RCC 7860 (cell line): ENCODE measurements at places on chromosomes 2 and 18.

DNA sequence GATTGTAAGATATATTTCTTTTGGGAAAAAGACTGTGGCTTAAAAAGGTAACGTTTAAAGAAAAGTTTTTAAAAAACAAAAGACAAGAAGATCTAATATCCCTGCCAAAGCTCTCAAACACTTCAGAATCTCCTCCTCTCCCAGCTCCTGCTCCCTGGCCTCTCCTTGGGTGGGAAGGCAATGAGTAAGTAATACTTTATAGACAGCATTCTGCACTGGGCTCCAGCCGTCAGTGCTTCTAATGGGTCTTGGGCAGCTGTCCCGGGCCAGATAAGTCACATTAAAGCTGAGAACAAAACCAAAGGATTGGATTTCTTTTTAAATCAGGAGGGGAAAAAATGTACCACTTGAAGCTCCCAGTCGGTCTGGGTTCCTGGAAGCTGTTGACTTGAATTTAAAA lies 133.7 kb downstream of the ALPK2 start:
- DNase-seq = no peak

DNA sequence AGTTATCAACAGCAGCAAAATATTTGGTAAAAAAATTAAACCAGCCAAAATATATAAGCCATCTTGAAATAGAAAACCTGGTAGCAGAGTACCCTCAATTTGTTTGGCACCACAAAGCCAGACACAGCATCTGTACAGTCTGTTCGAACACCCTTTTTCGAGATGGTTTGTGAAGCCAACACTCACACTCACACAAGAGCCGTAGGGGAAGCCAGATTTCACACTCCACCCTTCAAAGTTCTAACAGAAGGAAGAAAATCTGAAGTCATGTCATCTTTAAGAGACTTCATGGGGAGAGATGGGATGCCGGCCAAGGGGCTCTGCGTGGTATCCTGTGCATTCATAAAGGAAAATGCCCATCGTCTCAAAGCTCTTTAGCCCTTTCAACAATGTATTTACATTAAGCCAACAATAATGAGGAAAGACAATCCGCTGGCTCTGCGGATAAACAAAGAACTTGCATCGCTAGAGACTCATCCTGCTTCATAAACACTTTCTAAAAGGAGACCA lies 451.5 kb upstream of the CHST9 start:
- no peak for DNase-seq

- no peak for DNase-seq
Observed at GRCh38 chr2:196839574-196839973, 30.4 kb upstream of the C2orf66 start.

DNA sequence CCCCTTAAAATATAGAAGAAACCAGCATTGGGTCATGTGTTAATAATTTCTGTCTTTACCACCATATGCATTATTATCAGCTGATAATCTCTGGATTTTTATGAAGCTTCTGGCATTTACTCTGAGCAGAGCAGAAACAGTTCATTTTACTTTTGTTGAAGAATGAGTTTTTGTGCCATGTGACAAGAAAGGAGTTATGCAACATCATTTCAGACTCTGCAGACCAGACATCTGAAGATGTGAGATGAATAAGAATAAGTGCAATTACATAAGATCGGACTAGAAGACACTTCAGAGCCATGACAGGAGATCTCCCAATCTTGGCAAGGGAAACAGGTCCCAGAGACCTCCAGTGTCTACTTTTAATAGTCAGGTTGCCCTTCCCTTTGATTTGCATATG lies 869.4 kb upstream of the VRK2 start:
- no peak for DNase-seq

DNA sequence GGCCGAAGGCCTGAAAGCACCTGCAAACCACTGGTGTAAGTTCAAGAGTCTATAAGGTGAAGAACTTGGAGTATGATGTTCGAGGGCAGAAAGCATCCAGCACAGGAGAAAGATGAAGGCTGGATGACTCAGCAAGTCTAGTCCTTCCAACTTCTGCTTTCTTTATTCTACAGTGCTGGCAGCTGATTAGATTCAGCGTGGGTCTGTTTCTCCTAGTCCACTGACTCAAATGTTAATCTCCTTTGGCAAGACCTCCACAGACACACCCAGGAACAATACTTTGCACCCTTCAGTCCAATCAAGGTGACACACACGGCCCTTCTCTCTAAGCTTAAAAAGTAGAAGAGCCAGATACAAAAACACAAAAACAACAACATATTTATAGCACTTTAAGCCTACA lies 43.4 kb downstream of the NMS start:
- DNase-seq = no peak

DNA sequence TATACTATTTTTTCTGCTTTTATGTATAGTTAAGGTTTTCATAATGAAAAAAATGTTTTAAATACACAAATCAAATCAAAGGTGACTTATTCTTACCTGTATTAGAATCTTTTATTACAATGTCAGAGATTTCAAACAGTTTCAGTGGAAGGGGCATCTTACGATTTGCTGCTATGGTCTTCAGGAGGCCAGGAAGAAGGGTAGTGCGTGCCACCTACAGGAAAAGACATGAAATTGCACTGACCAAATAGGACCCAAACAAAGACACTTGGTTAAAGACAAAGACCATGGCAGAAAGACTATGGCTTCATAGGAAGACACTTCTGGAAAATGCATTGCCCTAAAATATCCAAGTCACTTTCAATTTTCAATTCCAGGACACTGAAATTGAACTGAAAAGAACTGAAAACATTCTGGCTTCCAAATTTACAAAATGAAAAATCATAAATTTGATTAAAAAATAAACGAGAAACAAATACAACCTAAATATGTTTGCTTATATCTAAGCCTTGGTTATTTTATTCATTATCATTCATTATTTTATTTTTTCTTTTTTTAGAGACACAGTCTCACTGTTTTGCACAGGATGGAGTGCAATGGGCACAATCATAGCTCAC lies 42.1 kb downstream of the FARSB start:
- peak; percentile 39 for DNase-seq

GRCh38 chr2:47891369-47892337 lies 14.6 kb downstream of the FBXO11 start:
- no peak for DNase-seq

GRCh38 chr2:236051806-236052205 lies 116.4 kb downstream of the GBX2 start:
- no peak for DNase-seq

DNA sequence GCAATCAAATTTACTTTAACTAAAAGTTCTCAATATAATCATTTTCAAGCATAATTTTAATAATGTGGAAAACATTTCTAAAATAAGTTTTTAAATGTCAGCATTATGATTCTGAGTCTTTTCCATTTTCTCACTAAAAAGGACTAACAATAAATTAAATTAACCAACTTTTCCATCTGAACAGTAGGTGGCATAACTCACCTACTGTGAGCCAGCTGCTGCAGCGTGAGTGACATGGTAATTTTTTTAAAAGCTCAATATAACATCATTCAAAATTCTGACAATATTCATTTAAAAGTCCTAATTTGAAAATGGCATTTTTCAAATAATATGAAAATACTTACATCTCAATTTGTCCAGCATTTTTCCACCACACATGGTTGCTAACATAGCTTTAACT lies 66.5 kb downstream of the DTNB start:
- peak; percentile 30 for DNase-seq

- no peak for DNase-seq
Observed at GRCh38 chr18:36128907-36129299, 237 bp downstream of the SLC39A6 start.

GRCh38 chr18:32261003-32261402 lies 71.2 kb downstream of the MEP1B start:
- no peak for DNase-seq

DNA sequence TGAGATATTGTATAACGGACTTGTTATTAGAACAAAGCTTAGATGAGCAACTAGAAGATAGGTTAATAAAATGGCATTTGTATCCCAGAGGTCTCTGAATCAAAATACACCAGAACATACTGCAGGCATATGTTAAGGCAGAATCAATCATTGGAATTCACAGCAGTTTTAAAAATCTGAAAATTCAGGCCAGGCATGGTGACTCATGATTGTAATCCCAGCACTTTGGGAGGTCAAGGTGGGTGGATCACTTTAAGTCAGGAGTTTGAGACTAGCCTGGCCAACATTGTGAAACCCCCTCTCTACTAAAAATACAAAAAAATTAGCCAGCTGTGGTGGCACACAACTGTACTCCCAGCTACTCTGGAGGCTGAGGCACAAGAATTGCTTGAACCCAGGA lies 405.2 kb downstream of the ZEB2 start:
- no peak for DNase-seq

GRCh38 chr2:22855761-22856184 lies 529.2 kb upstream of the KLHL29 start:
- DNase-seq = no peak

DNA sequence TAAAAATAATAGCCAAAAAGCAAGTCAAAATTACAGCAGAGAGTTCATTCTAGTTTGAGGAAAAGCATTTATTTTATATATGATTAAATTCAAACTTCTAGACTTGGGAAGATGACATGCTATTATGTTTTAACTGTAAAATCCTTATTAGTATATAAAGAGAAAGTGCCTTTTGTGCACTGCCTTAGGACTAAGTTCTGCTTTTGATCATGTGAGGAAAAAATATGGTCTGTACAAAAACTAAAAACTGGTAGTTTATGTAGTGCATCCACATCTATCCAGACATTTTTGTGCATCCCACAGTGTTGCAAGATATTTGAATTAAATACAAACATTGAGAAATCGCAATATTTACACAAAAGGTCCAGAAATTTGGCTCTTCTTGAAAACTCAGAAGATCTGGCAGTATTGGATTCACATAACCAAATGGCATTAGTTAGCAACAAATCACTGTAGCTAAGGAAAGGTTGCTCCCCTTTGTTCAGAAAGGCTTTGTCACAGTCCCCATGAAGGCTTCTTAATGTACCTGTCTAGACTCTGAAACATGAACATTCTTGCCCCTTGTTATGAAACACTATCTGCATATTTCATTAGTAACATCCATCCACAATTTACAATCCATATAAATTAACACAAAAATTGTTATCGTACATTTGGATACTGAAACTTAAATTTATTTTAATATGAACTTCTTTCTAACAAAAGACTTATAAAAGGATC lies 2.2 kb downstream of the MMADHC start:
- DNase-seq = no peak

DNA sequence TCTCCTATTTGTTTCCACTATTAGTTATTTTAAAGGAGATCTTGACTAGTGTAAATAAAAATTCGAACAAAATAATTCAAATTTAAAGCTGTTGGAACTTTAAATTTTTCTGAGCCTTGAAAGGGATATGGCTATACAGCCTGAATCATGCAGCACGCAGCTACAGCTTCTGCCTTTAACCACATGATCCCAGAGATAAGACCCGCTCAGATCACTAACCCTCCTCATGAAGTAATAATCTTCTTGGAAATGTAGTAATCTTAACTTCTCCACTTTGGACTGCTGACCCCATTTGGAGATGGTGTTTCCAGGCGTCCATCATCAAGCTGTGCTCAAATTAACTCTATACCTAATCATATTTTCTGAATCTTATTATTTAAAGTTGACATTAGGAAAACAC lies 336.6 kb downstream of the DSC3 start:
- no peak for DNase-seq

DNA sequence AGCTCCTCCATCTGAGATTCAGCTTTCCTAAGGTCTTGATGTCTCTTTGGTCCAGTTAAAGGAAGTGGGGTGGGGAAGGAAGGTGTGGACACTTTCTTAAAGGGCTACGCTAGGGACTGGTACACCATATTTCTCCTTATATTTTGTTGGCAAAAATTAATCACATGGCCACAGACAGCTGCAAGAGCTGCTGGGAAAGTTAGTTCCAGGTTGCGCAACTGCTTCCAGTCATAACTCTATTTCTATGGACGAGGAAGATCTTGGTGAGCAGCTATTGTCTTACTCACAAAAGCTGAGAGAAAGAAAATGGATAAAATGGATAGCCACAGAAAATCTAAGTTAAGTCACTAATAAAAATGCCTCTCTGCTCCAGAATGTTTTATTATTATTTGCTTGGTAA lies 60.7 kb upstream of the PPM1B start:
- DNase-seq = no peak

DNA sequence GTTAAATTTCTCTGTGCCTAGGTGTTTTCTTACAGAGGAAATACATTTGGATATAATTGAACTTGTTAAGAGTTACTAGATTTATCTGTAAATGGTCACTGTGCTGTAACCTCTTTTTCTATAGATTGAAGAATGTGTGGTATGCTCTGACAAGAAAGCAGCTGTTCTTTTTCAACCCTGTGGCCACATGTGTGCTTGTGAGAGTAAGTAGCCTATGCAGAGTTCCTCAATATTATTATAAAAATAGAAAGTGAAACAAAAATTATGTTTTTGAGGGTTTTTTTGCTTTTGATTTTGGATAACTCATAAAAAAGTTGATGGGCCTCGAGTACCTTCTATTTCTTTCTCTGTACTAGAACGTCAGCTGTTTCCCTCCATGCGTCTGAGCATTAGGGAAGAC lies 112.4 kb downstream of the MIB1 start:
- no peak for DNase-seq

GRCh38 chr2:19299032-19299431 lies 59.4 kb downstream of the OSR1 start:
- no peak for DNase-seq

DNA sequence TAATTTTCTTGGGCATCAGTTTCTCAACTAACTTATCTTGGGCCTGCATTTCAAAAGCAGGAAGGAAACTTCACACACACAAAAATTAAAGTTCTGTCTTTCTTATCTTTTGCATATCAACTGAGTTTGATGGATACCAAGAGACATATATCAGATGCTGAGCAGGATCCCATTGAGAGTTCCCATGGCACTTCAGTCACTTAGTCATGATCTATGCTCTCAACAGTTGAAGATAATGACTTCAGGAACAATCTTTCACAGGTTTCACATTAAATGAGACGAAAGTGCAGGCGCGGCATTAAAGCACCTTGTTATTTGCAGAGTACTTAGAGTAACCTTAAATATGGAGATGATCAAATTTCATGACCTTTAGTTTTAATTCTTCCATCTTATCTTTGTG lies 2139.8 kb upstream of the CELF4 start:
- DNase-seq = no peak

DNA sequence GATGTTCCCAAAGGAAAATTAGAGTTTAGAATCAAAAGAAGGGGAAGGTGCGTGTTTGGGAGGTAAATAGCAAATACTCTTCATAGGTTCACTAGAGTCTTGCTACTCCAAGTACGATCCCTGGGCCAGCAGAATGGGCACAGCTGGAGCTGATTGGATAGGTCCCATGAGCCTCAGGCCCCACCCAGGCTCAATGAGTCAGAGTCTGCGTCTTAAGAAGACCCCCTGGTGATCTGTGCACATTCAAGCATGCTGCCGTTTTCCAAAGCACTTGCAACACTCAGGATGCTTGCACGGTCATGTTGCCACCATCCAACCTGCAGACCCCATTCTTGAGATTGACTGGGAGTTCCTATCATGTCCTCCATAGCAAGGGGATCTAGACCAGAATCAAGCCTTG lies 40.5 kb downstream of the ABCG8 start:
- no peak for DNase-seq

DNA sequence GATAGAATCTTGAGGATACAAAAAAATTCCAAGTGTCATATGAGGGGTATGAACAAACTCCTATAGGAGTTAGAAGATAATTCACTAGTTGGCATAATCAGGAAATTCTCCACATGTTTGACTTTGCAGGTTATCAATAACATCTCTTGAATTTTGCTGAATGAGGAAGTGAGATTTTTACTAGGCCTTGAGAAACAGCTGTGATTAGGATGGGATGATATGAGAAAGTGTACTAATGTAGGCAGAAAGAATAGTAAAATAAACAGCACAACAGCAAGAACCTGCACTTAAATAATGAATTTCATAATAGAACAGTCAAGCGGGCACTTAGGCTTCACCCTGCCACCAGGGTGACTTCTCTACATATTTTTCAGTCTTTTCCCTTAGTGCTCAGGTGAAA lies 570.8 kb upstream of the CRIM1 start:
- no peak for DNase-seq

- no peak for DNase-seq
Observed at GRCh38 chr18:23900994-23901393, 113.6 kb upstream of the TTC39C start.
